Activated CD4-positive, alpha-beta T cell treated with anti-CD3 and anti-CD28 coated beads for 36 hours (primary cell): ENCODE measurements at places on chromosomes 12 and 14. TPM values are rescaled to one million over a fixed set of nuclear protein-coding genes. Genes with fewer than 3 reads are reported as not detected.

The C3AR1 gene
- 0.57 TPM for total RNA-seq

GRCh38 chr14:104343690-104344640, 205.6 kb downstream of the KIF26A start:
- H3K36me3 ChIP-seq: no peaks in the 10 kb centered on the region
- no peaks in the 10 kb centered on the region for H3K4me1 ChIP-seq
- DNase-seq: no peak
- peaks cover 4% of the 10 kb centered on the region for H3K27me3 ChIP-seq

GRCh38 chr14:87809261-87809660, 183.7 kb downstream of the GALC start:
- H3K36me3 ChIP-seq: no peaks in the 10 kb centered on the region
- no peak overlapping the region for H3K27ac ChIP-seq
- DNase-seq: no peak
- H3K4me3 ChIP-seq: no peak overlapping the region
- peaks cover 2% of the 10 kb centered on the region for H3K27me3 ChIP-seq

The SLC10A1 gene
- total RNA-seq: not detected

DNA sequence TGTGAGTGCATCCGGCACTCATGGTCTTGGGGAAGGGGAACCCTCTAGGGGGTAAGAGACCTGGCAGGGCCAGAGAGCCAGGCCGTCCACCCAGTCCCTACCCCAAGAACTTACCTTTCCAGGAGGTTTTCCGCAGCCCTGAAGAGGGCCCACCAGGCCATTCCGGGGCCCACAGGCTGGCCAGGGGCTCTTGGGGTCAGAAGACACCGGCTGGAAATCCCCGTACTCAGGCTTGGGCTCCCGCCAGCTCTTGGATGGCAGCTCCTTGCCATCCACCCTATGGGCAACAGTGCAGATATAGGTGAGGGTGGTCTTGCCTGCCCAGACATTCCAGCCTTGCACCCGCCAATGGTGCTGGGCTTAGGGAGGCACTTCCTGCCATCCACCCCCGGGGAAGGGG, 34.6 kb downstream of the NCKAP5L start:
- no peak for DNase-seq
- H3K27me3 ChIP-seq: no peaks in the 10 kb centered on the region

The LRFN5 gene
- total RNA-seq: not detected
